MM.1S (cell line): ENCODE measurements at places on chromosomes 6 and 20.

DNA sequence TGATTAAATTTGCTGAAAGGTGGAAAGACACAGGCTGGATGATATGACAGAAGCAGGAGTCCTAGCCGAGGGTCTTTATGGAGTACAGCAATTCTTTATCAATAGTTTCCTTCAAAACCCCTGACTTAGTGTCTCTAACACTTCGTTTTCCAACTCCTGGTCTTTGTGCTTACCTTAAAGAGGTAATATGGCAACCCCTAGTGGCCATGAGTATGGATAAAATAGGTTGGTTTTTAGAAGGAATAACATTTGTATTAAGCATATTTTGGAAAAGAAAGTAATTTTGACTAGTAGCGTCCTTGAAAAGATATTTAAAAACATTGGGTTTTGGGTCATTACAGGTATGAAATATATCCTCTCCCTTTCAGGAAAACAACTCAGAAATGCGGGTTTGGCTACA lies 51.9 kb downstream of the VGLL2 start:
- peak; percentile 46 for DNase-seq

GRCh38 chr6:45326698-45327417 lies 1.3 kb upstream of the RUNX2 start:
- no peak for DNase-seq

DNA sequence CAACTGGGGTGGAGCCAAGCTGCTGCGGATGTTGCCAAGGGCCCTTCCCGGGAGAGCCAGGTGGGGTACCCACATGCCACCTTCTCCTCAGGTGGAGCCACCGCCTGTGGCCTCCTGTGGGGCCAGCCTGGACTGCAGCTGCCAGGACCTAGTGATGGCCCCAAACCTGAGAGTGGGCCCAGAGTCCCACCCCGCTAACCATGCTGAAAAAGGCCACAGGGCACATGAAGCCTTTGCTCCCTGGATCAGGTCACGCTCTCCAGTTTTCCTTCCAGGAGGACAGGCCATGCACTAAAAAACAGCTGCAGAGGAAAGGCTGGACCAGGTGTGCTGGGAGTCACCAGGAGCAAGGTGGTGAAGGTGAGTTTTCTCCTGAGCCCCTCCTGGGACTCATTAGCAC lies 73.9 kb upstream of the SLC22A16 start:
- DNase-seq: no peak

GRCh38 chr6:14709066-14709670 lies 536.7 kb upstream of the JARID2 start:
- DNase-seq: no peak

- no peak for DNase-seq
Observed at GRCh38 chr6:156775717-156776116, 1.5 kb upstream of the ARID1B start.

DNA sequence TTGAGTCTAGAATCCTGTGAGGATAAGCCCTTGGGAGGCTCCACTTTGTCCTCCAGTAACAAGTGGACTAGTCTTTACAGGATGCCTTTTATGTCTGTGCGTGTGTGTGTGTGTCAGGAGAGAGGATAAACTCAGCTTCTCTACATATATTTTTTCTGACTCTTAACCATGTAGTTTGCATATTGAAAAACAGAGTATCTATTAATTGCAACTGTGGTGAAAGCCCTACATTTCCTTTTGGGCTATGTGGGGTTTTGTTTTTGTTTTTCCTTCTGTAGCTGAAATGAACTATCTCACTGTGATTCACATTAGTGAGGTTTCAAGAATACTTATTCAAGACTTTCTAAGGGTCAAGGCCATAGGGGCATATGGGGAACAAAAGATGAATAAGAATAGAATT lies 17.7 kb downstream of the TPBG start:
- DNase-seq: peak; percentile 43

DNA sequence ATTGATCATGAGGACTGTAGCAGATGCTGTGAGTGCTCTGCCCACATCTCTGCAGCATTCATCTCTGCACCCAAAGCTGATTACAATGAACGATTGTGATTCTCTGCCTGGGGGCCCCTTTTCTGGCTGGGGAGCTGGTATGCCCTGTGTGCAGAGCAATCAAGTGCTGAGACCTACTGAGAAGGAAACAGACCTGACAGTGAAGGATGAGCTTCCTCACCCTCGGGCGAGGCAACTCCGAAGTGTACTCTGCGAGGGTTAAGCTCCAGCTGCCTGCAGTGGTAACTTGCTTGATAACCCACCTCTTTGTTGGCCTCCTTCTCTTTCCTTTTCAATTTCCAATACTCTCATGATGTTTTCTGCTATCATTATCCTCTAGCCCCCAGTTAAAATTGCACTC lies 289.7 kb upstream of the RNF24 start:
- no peak for DNase-seq

- no peak for DNase-seq
Observed at GRCh38 chr20:45495501-45495941, 19.9 kb downstream of the SPINT3 start.

- no peak for DNase-seq
Observed at GRCh38 chr6:146498309-146498708, 45.3 kb upstream of the RAB32 start.

DNA sequence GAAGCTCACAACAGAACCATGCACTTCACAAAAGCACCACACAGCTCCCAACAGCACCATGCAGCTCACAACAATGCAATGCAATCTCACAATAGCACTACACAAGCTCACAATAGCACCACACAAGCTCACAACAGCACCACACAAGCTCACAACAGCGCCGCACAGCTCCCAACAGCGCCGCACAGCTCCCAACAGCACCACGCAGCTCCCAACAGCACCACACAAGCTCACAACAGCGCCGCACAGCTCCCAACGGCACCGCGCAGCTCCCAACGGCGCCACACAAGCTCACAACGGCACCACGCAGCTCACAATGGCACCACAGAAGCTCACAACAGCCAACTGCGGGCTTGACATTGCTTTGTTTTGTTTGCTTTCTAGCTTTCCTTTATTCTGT lies 198.1 kb downstream of the DLL1 start:
- no peak for DNase-seq

GRCh38 chr6:46832816-46833215 lies 39.6 kb downstream of the MEP1A start:
- DNase-seq: no peak

DNA sequence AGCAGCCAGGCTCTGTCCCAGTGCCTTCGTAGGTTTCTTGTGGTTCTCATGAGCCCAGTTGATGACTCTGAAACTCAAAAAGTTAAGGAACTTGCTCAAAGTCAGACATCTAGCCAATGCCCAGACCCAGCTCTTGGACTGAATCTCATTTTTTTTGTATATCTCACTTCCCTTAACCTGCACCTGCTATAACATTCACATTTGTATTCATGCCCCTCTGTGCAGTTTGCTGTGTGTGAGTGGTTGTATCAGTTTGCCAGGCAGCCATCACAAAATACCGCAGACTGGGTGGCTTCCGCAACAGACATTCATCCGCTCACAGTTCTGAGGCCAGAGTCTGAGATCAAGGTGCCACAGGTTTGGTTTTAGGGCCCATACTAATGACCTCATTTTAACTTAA lies 49.9 kb downstream of the IPCEF1 start:
- no peak for DNase-seq

DNA sequence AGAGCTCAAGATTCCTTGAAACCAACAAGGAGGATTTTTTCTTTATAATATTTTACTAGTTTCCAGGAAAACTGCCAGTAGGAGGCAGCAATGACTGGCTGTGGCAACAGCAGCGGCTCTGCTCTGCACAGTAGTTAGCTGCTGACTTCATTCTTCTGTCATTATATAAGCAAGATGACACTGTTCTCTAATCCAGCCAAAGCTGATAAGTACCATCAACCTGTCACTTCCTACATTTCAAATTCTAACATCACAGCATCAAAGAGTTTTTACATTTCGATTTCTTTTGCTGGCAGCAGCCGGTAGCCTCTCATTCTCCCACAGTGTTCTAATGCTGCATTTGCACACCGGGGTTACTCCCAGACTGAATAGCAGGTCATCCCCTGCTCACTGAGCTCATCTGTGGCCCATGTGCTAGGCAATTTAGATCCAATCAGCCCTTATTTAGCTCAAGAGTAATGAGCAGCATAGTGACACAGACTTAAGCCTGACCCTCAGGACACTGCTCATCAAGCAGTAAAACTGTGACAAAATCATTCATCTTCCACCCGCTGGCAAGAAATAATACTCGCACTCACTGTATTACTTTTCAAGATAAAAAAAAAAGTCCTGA lies 67.8 kb downstream of the MMS22L start:
- DNase-seq: no peak

DNA sequence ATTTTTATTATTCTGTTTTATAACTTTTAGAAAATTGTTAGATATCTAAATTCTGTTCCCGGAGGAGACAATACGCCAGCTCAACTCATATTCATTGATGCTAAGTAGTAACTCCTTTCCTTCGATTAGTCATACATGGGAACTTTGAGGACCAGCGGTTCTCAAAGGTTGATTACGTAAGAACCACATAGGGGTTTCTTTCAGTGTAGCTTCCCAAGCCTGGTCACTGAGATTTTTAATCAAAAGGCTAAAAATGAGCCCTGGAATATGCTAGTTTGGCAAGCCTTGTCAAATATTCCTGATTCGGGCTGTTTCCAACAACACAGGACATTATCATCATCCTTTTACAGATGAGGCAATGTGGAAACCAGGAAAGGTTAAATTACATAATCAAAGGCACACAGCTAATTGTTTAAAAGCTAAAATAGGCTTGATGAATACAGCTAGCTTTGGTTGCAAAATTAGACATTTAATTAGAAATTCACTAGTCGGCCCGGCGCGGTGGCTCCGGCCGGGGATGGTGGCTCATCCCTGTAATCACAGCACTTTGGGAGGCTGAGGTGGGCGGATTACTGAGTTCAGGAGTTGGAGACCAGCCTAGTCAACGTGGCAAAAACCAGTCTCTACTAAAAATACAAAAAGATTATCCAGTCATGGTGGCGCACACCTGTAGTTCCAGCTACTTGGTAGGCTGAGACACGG lies 14.6 kb upstream of the MEI4 start:
- no peak for DNase-seq

DNA sequence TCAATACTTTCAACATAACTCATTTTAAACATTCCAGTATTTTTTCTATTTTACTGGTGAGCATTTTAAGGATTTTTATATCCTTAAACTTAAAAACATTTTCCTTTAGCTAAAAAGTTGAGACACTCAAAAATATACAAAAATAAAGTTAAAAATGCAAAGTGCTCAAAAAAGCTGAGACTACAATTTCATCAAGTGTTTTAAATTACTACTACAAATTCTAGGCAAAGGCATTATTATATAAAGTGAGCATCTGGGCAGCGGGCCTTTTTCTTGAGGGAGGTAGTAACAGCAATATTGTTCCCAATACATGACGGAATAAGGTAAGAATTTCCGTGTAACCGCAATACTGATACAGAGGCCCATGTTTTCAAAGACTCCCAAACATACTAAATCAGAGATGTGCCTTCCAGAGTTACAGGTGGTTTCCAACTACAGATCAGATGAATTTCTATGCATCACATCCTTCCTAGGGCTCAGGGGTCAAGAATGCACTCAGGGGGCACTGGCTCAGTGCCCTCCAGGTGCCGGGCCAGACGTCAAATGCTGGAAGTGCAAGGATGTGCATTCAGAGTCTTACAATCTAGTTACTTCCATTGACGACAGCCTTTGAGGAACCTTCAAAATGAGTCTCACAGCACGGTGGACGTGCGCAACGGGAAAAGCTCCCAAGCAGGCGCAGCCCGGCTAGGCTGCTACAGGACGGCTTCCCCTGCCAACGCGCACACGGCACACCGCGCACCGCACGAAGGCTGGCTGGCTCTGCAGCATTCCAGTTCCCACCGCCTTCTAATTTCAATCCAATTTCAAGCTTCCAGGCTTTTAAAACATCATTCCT lies 1.7 kb downstream of the PHF10 start:
- DNase-seq: peak; percentile 39

DNA sequence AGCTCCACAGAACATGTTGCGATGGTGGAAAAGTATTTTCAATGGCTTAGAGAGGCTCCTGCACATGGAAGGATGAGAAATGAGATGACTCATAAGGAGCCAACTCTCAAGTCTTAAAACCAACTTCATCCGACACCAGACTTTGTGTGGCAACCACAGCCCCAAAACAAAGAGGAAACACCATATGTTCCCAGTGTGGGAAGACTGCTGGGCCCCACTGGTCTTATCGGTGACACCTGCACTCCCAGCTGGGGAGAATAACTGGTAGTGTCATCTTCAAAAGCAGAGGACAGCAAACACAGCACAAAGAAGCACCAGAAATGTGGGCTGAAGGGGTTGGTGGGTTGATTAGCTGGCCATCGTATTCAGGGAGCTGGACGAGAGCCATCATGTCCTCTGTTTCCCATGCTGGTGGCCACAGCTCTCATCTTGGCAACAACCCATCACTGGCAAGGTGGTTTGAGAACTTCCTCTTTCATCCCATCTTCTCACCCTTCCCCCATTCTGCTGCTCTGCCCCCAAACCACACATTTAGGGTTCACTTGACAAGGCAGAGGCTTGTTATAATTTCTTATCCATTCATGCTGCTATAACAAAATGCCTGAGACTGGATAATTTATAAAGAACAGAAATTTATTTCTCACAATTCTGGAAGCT lies 46.0 kb upstream of the TASP1 start:
- no peak for DNase-seq

- no peak for DNase-seq
Observed at GRCh38 chr6:3383525-3383924, 73.3 kb downstream of the SLC22A23 start.

DNA sequence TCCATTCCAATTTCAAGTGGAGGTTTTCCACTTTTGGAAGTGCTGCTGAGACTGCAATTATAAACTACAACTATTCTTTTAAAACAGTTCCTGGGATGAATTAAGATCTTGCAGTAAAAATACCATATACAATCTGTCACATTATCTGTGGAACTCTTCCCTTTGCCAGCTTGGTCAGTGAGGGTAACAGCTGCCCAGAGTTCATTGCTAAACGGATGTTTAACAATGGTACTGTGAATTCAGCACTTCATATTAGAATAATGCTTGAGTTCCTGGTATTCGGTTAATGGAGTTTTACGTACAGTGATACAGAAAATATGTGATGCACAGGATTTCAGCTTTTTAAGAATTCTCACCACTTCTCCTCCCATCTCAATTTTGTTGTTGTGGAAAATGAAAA lies 51.5 kb downstream of the KCNS1 start:
- no peak for DNase-seq

DNA sequence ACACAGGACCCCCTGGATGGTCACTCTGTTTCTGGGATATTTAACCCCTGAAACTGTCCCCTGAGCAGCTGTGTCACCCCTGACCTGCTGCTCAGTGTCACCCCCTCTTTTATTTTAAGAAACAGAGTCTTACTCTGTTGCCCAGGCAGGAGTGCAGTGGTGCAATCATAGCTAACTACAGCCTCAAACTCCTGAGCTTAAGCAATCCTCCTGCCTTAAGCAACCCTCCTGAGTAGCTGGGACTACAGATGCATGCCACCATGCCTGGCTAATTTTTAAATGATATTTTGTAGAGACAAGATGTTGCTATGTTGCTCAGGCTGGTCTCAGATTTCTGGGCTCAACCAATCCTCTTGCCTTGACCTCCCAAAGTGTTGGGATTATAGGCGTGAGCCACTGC lies 21.5 kb upstream of the GTSF1L start:
- DNase-seq: no peak

DNA sequence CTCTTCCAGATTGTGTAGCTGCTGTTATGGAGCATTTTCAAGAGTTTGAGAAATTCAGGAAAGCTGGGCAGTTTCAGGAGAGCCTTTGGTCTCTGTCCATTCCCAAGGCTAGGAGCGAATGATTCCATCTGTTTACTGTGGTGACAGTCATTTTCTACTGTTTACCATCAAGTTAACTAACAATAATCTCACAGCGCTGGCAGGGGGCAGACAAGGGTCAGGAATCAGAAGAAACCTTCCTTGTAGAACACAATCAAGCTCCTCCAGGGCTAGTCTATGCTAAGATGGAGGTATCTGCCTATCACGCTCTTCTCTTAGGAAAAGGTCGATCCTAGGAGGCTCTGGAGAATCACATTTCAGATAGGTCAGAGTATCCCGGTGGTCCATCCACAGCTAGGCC lies 293.9 kb downstream of the KIF16B start:
- no peak for DNase-seq
